Stromal cell of bone marrow (primary cell): ENCODE measurements at places on chromosomes 6 and 20.

- no peak for DNase-seq
Measured at GRCh38 chr6:38086346-38086745, 266.8 kb downstream of the ZFAND3 start.

GRCh38 chr6:26187981-26188635 lies 100.9 kb downstream of the HFE start:
- no peak for DNase-seq

GRCh38 chr6:56751604-56752003 lies 108.9 kb upstream of the DST start:
- DNase-seq = no peak

DNA sequence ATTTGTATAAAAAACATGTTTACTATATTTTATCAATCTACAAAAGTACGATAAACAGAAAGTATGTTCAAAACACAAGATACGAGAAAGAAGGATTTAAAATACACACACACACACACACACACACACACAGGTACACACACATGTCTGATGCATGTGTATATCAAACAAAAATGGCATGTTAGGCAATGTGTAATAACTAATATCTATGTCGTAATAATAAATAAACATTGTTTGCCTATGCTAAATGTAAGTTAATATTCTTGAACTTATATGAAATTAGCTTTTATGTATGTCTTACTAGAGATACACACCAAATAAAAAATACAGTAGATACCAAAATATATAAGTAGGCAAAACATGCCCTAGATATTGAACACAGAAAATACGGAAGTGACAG lies 894.9 kb downstream of the EYS start:
- DNase-seq = no peak

DNA sequence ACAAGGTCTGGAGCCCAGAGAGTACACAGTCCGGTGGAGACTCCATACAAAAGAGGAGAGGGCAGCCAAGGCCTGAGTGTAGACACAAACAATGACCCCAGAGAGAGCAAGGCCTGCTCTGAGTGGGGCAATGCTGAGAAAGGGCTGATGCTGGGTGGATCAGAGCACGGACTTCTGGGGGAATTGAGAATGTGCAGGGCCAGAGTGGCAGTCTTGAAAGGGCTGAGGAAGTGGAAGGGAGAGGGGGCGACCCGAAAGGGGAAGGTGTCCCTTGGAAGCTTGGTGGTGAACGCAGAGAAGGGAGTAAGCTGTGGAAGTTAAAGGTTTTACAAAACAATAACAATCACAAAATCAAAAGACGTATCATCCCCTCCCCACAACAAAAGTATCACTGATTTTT lies 12.0 kb upstream of the GRM4 start:
- DNase-seq = no peak

DNA sequence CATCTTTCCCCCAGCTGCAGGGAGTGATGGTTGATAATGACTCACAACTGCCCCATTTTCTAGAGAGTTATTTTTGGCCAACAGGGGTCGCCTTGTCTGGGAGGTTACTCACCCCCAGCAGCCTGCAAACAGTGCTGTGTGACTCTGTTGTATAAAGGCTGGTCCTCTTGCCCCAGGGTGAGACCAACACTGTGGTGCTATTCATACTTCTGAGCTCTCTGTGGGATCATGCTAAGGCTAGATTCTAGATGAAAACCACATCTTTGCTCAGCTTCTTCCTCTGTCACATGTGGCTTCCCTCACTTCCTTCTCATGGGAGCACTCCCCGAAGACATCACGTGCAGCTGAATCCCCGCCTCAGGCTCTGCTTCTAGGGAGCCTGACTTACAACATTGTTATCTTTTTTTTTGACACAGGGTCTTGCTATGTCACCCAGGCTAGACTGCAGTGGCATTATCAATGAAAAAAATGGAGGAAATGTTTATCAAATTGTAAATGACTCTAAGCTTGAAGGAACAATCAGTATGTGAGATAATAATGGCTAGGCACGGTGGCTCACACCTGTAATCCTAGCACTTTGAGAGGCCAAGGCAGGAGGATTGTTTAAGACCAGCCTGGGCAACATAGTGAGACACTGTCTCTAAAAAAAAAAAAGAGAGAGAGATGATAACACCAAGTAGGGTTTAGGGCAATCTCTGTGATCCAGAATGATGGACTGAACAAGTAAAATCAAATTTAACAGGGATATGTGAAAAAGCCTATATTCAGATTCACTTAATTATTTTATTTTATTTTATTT lies 55.7 kb upstream of the SLC23A2 start:
- no peak for DNase-seq

GRCh38 chr6:28922004-28922820 lies 1.6 kb downstream of the TRIM27 start:
- no peak for DNase-seq

DNA sequence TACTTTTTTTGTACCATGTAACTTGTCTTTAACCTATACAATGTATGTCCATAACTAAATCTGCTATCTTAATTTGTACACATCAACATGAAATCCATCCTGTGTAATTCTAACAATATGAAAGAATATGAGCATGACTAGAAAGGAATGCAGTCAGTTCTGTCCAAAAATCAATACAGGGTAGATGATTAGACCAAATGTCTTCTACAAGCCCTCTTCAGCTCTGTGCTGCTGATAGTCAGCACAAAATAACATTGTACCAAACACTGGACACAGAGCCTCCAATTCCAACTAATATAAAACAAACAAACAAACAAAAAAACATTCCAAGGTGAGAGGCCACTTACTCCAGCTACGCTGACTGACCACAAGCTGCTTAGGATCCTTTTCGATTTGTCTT lies 301.4 kb upstream of the IRAK1BP1 start:
- DNase-seq = no peak

GRCh38 chr6:140346428-140346827 lies 972.0 kb upstream of the CITED2 start:
- DNase-seq = no peak

DNA sequence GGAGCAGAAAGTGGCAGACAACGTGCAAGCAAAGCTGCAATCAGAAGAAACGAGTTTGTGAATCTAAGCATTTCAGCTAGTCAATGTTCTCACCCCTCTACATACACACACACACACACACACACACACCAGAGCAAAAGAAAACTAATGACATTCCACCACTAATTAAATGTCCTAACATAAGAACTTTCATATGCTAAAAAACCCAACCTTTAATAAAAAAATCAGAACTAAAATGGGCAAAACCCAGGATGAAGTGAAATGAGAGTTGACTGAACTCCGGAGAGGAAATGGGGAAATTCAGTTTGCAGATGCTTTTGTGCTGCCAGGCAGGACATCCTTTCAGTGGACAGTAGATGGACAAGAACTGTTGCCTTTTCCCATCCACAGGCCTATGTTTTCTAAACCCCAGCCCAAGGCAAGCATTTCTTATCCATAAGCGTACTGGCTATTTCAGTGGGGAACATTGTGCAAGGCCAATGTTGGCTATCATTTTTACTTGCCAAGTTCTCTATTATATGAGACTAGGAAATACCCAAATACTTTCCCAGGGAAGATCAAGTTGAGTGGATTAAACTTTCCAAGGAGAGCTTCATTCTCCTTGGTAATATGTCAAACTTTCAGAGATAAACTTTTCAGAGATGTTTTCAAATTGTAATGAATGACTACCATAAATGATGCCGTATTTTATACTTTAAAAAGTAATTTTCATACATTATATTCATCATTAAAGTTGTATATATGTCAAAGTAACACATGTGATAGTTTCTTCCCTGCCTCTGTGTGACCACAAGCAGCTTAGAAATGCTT lies 27.3 kb downstream of the RIN2 start:
- no peak for DNase-seq

GRCh38 chr6:71392276-71392675 lies 103.7 kb downstream of the OGFRL1 start:
- DNase-seq = no peak
